ENCODE measurements at places on chromosomes 12 and 14.

DNA sequence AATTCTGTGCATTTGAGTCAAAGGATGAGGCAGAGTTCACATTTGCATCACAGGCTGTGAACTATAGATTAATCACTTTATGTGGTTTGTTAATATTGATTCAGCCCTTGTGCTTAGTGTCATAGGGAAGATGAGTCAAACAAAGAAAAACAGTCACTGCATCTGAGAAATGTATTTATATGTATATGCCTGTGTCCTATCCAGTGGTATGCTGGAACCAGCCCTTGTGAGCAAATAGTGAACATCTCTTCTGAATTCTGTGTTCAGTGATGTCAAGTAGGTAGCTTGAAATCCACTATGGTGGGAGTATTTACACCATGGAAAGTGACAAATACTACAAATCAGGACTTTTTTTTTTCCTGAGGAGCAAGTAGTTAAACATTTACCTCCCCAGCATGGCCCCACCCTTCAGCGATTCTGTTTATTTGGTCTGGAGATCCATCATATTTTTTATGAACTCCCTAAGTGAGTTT lies 128.5 kb downstream of the HMGA2 start:
- DNase-seq: no peak

GRCh38 chr14:61037215-61037614 lies 56.2 kb downstream of the SLC38A6 start:
- no peak for DNase-seq

DNA sequence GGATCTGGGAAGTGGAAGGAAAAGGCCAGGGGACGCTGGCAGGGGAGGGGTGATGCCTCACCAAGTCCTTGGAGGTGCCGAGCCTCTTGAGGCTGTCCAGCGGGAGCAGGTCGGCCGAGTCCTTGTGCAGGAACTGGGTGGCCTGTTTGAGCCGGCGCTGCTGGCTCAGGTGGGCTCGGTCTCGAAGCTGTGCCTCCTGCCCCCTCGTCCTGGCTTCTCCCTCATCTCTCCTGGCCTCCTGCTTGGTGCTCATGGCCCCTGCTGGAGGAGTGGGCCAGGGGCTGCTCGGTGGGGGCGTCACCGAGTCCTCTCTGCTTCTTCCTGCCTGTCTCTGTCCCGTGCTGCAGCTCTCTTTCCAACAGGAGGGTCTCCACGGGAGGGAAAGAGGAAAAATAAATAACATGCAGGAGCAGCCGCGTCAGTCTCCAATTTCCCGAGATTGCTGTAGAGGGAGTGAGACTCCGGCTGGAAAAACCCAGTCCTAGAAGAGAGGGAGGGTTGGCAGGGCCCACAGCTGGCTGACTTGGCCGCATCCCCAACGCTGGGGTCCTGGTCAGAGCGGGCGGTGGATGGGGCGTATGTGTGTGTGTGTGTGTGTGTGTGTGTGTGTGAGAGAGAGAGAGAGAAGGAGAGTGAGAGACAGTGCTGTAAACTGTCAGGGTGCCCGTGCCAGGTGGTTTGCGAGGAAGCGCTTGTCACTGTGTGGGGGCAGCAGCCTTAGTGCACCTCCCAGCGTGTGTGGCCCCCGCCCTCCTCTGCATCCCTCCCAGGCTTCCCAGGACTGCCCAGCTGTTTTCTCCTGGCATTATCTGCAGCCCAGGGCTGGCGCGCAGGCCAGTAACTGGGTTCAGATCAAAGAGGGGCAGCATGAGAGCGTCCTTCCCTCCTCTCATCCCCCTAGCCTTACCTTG lies at the start of gene NRIP2:
NRIP2 (minus strand) TSS at position 455 of the 911 bp plus-strand sequence; CDS start at position 403, 52 bp downstream.
- peak; percentile 55 for DNase-seq

DNA sequence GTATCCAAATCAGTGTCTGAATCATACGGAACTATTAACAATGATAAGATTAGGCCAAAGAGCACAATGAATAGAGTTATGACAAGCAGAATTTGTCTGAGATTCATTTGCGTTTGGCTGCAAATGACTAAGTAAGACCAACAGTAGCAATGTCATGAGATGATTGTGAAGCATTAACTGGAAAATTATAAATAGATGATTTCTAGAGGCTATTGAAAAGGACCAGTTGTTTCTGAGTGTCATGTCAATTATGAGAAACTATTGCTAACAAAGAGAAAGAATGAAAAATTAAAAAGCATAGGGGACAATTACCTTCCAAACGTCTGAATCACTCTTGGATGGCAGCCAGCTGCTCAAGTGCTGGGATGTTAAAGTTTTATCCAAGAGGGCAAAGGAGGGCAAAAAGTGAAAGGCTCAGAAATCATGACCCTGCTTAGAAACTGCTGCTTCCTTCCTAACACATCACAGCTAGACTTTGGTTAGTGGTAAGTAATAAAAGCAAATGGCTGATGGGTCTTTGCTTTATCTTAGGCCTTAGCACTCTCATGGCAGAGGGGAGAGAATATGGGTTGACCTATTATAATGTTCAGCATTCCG lies 89.0 kb downstream of the AKAP6 start:
- no peak for DNase-seq

- peak; percentile 87 for DNase-seq
Observed at GRCh38 chr12:4855121-4855924, 54.4 kb upstream of the KCNA1 start.

Measured in neural progenitor cell (in vitro differentiated cells).